H1 (cell line): ENCODE measurements at places on chromosomes 7 and 10. TPM values are rescaled to one million over a fixed set of nuclear protein-coding genes. Genes with fewer than 3 reads are reported as not detected.

CPEB3 gene
- 0.39 and 0.53 TPM in 2 replicates for polyA plus RNA-seq

MLXIPL gene
- polyA plus RNA-seq = 10.6 and 17.0 TPM in 2 replicates

PPIF gene
- polyA plus RNA-seq = 77.6 and 107 TPM in 2 replicates

NPSR1 gene
- polyA plus RNA-seq = not detected in 2 replicates

ADCYAP1R1 gene
- 14.4 and 16.4 TPM in 2 replicates for polyA plus RNA-seq

ZNF804B gene
- 0.02 TPM in 1 of 2 replicates, not detected in the other for polyA plus RNA-seq

SORBS1 gene
- polyA plus RNA-seq = 16.0 and 17.5 TPM in 2 replicates

C10orf53 gene
- polyA plus RNA-seq = not detected in 2 replicates

PLPP4 gene
- polyA plus RNA-seq = 0.27 and 0.30 TPM in 2 replicates

ADAM8 gene
- 4.6 and 6.0 TPM in 2 replicates for polyA plus RNA-seq

ATG9B gene
- 1.4 and 2.7 TPM in 2 replicates for polyA plus RNA-seq

UCMA gene
- polyA plus RNA-seq = 1.2 and 1.8 TPM in 2 replicates

NUDT13 gene
- 0.83 and 1.9 TPM in 2 replicates for polyA plus RNA-seq

ST8SIA6 gene
- 0.50 and 0.70 TPM in 2 replicates for polyA plus RNA-seq

PAPOLB gene
- polyA plus RNA-seq = 0.02 TPM in 1 of 2 replicates, not detected in the other

UPP1 gene
- polyA plus RNA-seq = 46.2 and 61.4 TPM in 2 replicates

PNLIPRP2 gene
- polyA plus RNA-seq = 0.11 and 0.13 TPM in 2 replicates

ECD gene
- polyA plus RNA-seq = 19.4 and 27.1 TPM in 2 replicates

CRYGN gene
- 0.98 and 1.3 TPM in 2 replicates for polyA plus RNA-seq

MMP21 gene
- polyA plus RNA-seq = 0.05 TPM in 1 of 2 replicates, not detected in the other

GPR158 gene
- polyA plus RNA-seq = 0.11 and 0.14 TPM in 2 replicates

CTAGE8 gene
- not detected in 2 replicates for polyA plus RNA-seq

EPO gene
- 0.42 and 0.67 TPM in 2 replicates for polyA plus RNA-seq

CTNNA3 gene
- polyA plus RNA-seq = 1.3 TPM in 2 replicates

CUZD1 gene
- polyA plus RNA-seq = 15.1 and 30.0 TPM in 2 replicates

SLC18A2 gene
- polyA plus RNA-seq = 5.2 and 6.5 TPM in 2 replicates

DPYSL4 gene
- 12.9 and 21.6 TPM in 2 replicates for polyA plus RNA-seq

CLIP2 gene
- 8.3 and 13.3 TPM in 2 replicates for polyA plus RNA-seq

BTBD16 gene
- 0.05 TPM in 1 of 2 replicates, not detected in the other for polyA plus RNA-seq

COBL gene
- polyA plus RNA-seq = 13.8 and 20.3 TPM in 2 replicates

TLL2 gene
- 2.4 and 2.9 TPM in 2 replicates for polyA plus RNA-seq

CCDC146 gene
- polyA plus RNA-seq = 0.35 and 0.88 TPM in 2 replicates
